SW480 (cell line): ENCODE measurements at places on chromosomes 2 and 18.

- no peak for DNase-seq
Observed at GRCh38 chr18:63883617-63884016, 3.9 kb upstream of the SERPINB2 start.

- peak; percentile 76 for DNase-seq
Observed at GRCh38 chr2:200703127-200703925, 108.4 kb upstream of the BZW1 start.

DNA sequence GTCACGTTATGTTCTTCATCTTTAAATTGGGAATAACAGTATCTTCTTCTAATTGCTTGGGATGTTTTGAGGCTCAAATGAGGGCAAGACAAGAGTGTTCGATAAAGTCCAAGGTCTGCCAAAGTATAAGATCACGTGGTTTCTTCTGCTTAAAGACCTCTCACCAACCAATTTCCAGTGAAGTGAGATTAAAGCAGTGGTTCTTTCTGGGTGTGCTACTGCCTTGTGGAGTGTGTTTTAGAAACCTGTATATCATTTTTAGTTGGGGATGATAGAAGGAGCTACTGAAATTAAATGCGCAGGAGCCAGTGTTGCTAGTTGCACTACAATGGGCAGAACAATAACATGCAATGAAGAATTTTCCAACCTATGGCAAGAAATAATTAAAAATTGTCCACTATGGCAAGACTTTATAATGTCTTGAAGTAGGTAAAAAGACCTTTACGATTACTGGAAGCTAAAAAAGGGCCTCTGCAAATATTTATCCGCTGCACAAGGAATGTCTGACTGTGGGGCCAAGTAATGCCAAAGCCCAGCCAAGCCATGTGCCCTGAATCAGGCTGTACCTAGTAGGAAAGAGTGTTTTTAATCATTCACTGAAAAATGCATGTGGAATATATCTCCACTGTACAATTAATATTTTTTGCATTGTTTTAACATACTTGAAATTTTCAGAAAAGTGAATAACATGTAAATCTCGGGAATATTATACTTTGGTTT lies 244.5 kb upstream of the REG3G start:
- no peak for DNase-seq

GRCh38 chr2:65070172-65070830 lies 14.1 kb downstream of the CEP68 start:
- DNase-seq, result peak; percentile 89

DNA sequence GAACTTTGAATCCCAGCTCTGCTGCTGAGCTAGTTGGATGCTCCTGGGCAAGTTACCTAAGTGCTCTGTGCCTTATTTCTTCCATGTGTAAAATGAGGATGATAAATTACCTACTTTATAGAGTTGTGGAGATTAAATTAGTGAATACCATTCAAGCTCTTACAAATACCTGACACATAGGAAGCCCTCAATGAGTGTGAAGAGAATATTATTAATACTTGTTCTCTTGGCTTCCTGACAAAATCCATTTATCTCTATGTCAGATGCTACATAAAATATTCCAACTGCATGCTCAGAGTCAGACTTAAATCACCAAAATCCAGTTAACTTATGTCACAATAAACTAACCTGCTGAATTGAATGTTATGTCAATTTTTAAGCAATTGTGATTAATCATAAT lies 42.9 kb upstream of the CCBE1 start:
- DNase-seq, result no peak

GRCh38 chr18:12811191-12811950 lies 72.7 kb downstream of the PTPN2 start:
- no peak for DNase-seq

DNA sequence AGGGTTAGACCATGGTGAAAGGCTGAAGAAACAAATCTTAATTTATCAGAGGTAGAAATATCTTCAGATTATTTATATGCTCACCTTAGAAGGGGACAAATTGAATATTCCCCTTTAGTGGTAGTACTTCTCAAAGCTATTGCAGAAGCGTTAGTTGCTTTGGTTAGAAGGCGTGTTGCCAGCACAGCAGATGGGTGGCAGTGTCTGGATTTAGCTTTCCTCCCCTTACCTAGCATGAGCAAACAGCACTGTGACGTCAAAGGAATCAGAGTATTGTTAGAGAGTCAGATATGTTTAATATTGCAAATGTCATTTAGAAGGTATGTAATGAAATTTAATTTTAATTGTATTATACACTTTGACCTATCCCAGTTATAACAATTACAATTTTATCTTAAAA lies 27.2 kb upstream of the GALR1 start:
- no peak for DNase-seq

DNA sequence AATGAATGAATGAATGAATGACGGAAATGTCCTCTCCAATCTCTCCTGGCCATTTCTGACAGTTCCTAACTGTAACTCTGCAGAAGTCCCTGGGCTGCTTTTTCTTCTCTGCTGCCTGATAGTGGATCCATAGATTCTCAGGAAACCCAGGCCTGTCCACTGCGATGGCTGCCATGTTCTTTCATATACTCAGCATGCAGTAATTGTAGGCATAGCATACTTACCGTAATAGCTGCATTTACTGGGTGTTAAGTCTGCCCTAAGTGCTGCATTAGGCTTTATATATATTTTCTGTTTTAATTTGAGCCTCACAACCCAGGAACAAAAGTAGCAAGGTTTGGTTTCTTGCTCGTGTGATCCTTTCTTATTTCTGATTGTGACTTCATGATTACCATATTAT lies 122.9 kb downstream of the DCC start:
- no peak for DNase-seq

DNA sequence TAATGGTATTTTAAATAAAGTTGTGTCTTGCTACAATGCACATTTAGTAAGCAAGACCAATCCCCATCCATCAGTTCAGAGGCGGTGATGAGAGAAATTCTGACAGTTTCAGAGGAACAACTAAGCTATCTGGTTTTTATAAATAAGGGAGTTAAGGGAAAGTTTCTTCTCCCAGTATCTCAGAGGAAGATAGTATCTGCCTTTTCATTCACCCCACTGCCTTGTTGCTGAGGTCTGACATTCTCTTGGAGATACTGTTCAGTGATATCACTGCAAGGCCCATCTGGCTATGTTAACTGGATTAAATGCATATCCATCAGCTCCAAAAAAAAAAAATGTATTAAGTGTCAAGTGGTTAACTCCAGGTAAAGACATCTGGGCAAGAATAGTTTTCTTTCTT lies 47.9 kb downstream of the RBMS1 start:
- no peak for DNase-seq

GRCh38 chr18:79782566-79783308 lies 15.0 kb upstream of the KCNG2 start:
- DNase-seq, result no peak

DNA sequence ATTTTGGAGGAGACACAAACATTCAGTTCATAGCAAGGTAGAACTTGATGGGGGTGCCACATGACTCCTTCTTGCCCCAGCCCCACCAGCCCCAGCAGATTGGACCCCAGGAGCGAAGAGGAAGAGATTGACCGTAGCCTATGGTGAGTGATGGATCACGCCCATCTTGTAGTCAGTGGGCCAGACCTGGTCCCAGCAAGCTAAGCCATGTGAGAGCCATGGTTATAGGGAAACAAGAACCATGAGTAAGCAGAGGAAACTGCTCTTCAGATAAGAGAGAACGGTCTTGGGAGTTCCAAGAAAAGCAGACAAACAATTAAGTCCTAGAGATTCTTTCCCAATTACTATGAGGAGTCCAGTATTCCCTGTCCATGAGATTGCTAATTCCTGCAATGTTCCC lies 4.6 kb upstream of the TCF4 start:
- DNase-seq, result no peak

DNA sequence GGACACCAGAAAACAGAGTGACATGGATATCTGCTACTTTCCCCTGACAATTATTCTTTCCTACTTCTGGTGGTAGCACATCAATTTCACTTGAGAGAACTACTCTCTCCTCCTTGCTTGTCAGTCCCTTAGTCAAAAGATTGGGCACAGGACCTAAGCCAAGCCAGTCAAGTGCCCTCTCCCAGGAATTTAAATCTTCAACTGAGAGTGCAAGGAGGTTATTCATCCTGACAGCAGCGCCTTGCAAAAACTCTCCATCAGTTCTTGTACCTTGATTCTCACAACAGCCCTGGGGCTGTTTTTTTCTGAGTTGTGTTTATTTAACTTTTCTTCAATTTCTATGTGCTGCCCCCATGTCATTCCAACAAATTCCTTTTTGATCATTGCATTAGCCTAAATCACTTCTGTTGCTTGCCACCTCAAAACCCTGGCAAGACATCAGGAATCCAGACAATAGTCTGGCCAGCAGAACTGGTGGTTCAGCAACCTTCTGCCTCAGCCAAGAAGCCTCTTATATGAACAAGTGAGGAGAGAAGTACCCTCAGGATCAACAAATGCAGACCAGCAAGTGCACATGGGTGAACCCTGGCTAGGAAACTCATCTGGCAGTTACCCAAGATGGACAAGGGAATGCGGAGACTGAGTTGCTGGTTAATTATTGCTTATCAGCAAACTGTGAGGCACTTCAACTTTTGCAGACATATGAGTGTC lies 19.4 kb downstream of the COL4A3 start:
- no peak for DNase-seq

GRCh38 chr2:217220228-217221013 lies 360.6 kb upstream of the TNP1 start:
- no peak for DNase-seq

- no peak for DNase-seq
Observed at GRCh38 chr2:61414674-61415073, 56.2 kb downstream of the USP34 start.

- no peak for DNase-seq
Observed at GRCh38 chr2:228103379-228103778, 78.1 kb downstream of the SPHKAP start.

DNA sequence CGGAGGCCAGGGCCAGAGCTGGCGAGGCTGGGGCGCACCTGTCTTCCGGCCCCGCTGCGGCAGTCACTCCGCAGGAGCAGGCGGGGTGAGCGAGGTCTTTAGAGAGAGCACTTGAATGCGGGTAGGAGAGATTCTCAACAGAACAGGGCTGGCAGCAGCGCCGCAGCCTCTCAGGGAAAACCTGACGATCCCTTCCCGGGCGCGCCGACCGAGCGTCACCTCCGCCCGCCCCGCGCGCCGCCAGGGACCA lies 526 bp downstream of the PRKRA start:
- peak; percentile 75 for DNase-seq

DNA sequence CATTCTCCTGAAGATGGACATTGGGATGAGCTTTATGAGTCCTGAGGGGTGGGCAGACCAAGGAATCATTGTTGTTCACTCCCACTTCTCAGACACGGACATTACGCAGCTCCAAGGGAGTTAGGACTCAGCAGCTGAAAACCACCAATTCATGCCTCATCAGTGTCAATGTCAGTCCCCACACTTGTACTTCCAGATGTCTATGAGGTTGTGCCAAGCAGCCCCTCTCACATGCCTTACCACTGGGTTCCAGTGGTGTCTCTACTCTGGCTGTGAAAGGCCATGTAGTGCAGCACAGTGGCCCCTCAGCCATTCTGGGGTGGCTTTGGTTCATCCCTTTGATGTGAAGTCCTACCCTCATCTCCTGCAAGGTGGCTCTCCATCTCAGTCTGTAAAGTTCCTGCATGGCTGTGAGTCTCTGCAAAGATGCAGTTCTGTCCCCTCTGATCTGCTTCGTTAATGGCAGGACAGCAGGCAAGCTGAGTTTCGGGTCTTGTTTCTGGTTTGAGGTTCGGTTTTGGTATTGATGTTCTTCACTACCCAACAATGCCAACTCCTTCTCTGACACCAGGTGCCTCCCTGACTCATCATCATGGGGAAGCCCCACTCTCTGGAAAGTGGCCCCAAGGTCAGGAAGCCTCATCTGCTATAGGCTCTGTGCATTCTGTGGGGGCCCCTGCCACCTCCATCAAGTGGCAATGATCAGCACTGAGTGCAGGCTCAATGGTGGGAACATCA lies 14.0 kb upstream of the COL6A3 start:
- DNase-seq, result no peak

- DNase-seq, result peak; percentile 9
Observed at GRCh38 chr2:229901819-229902218, 20.0 kb downstream of the TRIP12 start.

- no peak for DNase-seq
Observed at GRCh38 chr2:43070030-43070429, 156.4 kb downstream of the ZFP36L2 start.

DNA sequence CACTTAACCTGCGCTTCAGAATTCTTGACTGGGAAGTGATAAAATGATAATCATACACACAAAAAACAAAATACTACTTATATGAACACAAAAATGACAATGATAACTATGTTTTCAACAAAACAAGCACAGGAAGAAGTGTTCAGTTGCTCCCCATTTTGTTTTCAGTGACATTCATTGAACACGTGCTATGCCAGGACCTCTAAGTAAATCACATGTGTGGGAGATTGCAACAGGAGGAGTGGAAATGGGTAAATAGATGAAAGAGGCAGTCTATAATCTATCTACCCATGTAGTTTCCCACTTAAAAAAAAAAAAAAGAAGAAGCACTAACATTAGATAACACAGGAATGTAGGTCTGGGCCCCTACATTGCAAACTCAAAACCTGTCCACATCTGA lies 183.5 kb upstream of the HNRNPA3 start:
- no peak for DNase-seq

- no peak for DNase-seq
Observed at GRCh38 chr2:144513388-144514101, 6.4 kb downstream of the ZEB2 start.

DNA sequence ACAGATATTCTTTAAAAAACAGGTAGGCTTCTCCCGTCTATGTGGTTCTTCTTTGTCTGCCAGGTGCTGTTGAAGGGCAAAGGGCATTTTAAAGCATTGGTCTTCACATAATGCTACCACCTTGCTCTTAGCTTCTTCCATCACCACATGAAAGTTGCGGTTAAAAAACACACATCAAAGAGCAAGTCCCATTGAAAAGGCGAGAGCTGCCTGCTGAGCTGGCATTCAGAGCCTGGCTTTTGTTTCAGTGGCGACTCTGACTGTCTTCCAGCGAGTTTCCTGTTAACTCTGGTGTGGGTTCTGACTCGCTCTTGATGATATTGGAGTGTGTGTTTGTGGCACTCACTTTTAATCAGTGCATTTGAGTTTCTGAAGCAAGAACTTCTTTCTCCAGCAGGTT lies 624.9 kb upstream of the FANCL start:
- DNase-seq, result peak; percentile 99

DNA sequence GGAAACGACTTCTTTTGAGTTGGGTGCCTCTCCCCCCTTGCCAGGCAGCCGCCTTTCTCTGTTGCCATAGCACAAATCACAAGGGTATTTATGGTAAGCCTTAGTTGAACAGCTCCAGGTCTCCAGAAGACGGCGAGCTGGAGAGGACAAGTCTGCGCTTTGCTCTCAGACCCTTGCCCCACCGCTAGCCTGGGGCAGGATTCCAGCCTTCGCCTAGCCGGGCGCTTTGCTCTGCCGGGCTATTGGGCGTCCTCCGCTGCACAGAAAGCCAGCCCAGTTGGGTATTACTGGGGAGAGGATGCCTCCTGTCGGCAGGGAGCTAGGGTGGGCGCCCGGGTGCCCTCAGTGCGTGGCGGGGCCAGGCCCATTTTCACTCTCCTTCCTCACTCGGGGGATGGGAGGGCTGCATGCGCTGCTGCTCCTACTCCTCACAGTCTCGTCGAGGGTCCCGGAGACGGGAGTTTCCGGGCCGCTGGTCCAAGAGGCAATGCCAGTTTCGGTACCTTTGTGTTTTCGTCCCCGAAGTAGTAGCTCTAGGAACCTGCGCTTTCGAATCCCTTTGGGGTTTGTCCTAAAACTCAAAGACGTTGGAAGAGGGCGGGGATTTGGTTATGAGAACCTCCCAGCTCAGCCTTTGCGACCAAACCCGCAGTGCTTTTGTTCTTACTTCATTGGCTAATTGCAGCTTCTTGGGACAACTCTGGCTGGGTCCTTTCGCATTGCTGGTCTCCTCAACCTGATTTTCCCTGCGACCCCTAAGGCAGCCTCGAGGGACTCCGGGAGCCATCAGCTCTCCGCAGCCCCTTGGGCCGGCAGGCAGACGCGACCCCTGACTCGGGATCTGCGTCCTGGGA lies 3.6 kb upstream of the DLX2 start:
- no peak for DNase-seq
